Breast epithelium (tissue), 4 donors: ENCODE measurements at places on chromosomes 3 and 15. TPM values are rescaled to one million over a fixed set of nuclear protein-coding genes. Genes with fewer than 3 reads are reported as not detected.

DNA sequence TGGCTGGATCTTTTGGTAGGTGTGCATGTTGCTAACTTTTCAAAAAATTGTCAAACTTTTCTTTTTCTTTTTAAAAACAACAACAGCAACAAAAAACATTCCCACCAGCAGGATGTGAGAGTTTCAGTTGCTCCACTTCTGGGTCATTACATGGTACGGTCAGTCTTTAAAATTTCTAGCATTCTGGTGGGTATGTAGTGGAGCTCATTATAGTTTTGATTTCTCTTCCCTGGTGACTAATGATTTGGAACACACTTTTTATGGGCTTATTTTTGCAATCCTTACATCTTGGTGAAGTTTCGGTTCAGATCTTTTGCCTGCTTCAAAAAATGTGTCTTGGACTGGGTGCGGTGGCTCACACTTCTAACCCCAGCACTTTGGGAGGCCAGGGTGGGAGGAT lies 19.3 kb downstream of the ATP1B3 start:
- H3K27ac ChIP-seq, result no peak overlapping the region
- no peaks in the 10 kb centered on the region for H3K4me1 ChIP-seq
- no peaks in the 10 kb centered on the region for H3K27me3 ChIP-seq
- H3K36me3 ChIP-seq, result no peaks in the 10 kb centered on the region
- no peak overlapping the region for H3K4me3 ChIP-seq
- no peak for DNase-seq

- H3K4me3 ChIP-seq, result no peak overlapping the region
- H3K4me1 ChIP-seq, result no peaks in the 10 kb centered on the region
- no peaks in the 10 kb centered on the region for H3K27me3 ChIP-seq
- peaks cover 3% of the 10 kb centered on the region for H3K36me3 ChIP-seq
- no peak for DNase-seq
Observed at GRCh38 chr15:22902578-22902977, 64.1 kb downstream of the NIPA2 start.

DNA sequence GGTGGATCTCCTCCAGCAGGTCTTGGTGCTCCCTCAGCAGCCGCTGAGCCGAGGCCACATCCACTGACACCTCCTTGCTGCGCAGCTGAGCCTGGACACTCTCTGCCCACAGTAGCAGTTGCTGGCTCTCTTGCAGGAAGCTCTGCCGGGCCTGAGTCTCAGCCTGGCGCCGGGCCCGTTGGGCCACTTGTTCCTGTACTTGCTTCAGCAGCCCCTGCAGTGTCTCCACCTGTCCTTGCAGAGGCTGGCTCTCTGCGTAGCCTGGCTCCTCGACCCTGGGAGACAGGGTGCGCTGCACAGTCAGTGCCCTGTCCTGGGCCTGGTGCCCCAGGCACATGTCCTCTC lies 15.5 kb downstream of the SPTBN5 start:
- no peak overlapping the region for H3K4me3 ChIP-seq
- no peaks in the 10 kb centered on the region for H3K27me3 ChIP-seq
- peak; percentile 71 for DNase-seq
- H3K4me1 ChIP-seq, result peaks cover 7% of the 10 kb centered on the region
- H3K27ac ChIP-seq, result no peak overlapping the region

HES1 gene
- total RNA-seq, result 87.2 TPM
